Activated CD8-positive, alpha-beta T cell treated with anti-CD3 and anti-CD28 coated beads for 36 hours (primary cell): ENCODE measurements at places on chromosomes 1 and 21.

- no peak for DNase-seq
Observed at GRCh38 chr1:186099336-186100104, 275.5 kb downstream of the TPR start.

DNA sequence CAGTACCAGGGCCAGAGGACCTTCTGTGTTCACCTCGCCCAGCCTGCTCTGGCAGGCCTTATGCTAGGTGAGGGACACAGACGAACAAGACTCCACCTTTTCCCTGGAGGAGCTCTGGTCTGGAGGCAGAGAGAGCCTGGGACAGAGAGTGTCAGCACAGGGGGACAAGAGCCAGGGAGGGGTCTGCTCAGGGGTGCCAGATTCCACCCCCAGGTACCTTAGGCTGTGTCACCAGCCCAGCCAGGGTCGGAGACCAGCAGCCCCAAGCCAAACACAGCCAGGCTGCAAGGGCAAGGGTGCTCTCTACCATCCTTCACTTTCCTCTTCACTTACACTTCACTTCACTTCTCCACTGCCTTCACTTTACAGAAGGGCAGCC lies 4.3 kb upstream of the LRP8 start:
- DNase-seq, result no peak

- no peak for DNase-seq
Observed at GRCh38 chr1:223156343-223156742, 13.3 kb upstream of the TLR5 start.

DNA sequence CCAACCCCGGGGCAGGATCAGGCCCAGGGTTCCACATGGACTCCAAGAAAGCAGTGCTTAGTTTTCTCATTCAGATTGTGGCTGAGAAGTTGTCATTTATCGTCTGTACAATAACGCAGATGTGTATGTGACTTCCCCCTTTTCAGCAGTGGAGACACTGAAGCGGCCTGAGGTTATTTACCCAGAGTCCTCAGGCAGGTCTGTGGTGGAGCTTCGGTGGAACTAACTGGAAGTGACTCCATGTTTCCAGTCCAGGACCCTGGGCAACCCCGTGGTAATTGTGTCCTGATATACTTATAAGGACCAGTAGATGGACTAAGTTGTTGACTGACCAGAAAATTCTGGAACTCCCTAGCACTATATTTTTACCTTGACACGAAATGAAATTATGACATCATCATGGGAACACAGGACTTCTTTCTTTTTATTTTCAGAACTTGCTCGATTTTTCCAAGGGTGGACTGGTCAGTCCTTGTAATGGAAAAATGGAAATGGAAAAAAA lies 1.0 kb upstream of the IER5 start:
- peak; percentile 63 for DNase-seq

DNA sequence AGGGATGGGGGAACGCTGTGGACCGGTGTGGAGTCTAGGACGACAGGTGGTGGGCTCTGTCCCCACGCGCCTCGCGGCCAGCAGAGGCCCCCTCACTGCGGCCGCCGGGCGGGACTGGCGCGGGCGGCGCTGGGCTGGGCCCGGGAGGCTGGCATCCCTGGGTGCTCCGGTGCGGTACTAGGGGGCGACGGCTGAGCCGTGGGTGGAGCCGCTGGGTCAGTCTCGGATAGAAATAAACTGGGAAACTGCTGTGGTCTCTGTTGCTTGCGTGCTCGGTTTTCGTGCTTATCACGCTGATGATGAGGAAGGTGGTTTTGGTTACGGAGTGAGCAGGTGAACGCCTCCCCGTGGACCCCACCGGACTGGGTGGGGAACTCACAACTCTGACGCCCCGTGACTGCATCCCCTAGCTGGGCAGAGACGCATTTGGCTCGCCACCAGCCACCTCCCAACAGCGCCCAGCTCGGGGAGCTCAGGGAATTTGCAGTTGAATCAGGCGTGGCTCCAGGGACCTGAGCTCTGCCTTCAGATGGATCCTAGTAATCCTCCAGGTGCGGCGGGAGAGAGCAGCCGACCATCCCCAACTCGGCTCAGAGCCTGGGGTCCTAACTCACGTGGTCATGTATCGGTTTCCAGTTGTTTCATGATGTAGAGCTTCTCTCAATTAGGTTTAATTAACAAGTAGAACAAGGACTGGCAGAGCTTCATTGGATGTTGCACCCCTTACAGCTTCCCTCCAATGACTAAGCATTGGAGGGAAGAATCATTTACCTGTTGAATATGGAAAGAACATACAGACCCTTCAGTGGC lies 32.1 kb downstream of the HSD17B7 start:
- DNase-seq, result peak; percentile 22

DNA sequence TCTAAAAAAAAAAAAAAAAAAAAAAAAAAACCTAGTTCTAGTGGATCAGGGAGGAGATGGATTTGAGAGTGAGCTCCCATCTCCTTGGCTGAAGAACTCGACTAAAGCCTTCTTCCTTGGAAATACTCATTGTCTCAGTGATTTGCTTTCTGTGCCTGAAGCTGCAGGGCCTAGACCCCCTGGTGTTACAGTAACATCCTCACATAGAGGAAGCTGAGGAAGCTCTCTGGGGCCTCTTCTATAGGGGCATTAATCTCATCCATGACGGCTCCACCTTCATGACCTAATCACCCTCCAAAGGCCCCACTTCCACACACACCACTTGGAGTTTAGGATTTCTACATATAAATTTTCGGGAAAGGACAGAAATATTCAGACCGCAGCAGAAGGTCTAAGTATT lies 95.9 kb upstream of the ETS2 start:
- no peak for DNase-seq

GRCh38 chr1:53475664-53476063 lies 16.5 kb downstream of the DMRTB1 start:
- no peak for DNase-seq

DNA sequence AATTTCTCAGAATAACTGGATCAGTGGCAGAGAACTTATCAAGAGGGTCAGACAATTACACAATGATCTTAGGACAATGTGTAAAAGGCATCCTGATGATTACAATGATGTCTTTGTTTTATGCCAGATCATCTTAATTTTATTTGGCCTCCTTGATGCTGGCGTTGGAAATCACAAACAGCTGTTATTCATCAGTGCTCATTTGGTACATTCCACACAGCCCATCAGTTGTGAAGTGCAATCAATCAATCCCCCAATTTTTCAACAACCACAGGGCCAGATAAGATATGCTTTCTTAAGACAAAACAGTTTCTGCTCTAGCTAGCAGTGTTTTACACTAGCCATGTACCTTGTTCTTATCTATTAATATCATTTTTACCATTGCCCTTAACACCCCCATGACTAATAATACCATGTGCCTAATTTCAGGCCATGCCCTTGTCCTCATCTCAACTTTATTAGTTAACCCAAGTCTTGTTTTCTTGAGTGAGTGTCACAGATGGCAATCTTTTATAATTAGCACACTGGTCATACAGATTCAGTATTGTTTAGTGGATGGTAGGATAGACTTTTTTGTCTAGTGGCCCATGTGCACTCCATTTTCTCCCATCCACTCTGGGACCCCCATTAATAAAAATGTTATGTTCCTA lies 40.8 kb upstream of the COL24A1 start:
- DNase-seq, result no peak

GRCh38 chr1:26627954-26628353 lies 67.9 kb upstream of the ARID1A start:
- DNase-seq, result no peak

GRCh38 chr1:43974443-43975248 lies at the start of gene ATP6V0B:
Gene ATP6V0B (plus strand): TSS chr1:43974960. CDS start chr1:43975041, 81 bp downstream.
- peak; percentile 98 for DNase-seq

DNA sequence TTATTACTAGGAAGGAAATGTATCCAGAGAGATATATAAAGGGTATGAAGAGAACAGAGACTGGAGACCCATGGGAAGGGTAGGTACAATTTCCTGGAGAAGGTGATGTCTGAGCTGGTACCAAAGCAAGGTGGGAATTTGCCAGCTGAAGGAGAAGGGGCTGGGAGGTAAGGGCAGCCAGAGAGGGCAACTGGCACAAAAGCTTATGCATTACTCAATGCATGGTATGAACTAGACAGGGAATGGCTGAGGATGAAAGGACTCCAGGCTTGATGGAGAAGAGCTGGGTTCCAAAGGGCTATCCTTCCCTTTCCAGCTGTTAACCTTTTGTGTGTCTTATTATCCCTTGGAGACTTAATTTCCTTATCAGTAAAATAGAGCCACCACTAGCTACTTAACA lies 113.6 kb upstream of the GADD45A start:
- no peak for DNase-seq

- DNase-seq, result no peak
Observed at GRCh38 chr1:155184835-155185782, 11.5 kb downstream of the TRIM46 start.

DNA sequence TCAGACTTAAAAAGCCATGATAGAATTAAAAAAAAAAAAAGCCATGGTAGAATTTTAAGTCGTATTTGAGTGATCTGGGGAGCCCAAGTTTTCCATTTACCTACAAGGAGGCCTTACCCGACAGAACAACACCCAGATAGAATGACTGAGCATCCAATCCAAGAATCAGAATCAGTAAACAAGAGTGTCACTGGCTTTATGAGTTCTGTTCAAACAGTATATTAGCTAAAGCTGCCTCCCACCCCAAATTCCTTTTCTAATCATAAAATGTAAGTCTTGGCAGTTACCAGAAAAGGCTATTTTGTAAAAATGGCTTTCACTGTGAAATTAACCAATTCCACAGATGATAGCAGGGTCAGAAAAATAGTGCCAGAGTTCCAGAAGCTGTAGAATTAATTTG lies 1.2 kb downstream of the GTF2B start:
- no peak for DNase-seq

GRCh38 chr1:117674521-117675400 lies 68.9 kb downstream of the TENT5C start:
- peak; percentile 72 for DNase-seq

DNA sequence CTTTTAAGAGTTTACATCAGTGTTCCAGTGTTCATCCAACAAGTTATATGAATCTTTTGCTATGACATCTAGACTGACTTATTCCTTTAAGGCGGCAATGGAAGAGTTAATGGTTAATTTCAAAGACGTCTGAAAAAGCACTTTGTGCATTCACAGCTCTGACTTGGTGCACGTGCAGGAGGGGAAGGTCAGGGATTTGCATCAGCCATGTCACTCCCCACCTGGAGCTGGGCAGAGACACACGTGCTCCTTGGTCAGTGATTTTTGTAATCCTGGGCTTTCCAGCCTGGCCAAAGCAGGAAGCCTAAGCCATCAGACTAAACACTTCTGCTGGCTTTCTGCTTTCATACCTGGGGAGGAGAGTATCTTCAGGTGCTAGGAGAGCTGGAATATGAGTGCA lies 96.3 kb downstream of the ST3GAL3 start:
- DNase-seq, result no peak

GRCh38 chr1:212618466-212619210 lies 10.1 kb downstream of the ATF3 start:
- no peak for DNase-seq

- no peak for DNase-seq
Observed at GRCh38 chr1:96309783-96310182, 411.8 kb upstream of the PTBP2 start.

DNA sequence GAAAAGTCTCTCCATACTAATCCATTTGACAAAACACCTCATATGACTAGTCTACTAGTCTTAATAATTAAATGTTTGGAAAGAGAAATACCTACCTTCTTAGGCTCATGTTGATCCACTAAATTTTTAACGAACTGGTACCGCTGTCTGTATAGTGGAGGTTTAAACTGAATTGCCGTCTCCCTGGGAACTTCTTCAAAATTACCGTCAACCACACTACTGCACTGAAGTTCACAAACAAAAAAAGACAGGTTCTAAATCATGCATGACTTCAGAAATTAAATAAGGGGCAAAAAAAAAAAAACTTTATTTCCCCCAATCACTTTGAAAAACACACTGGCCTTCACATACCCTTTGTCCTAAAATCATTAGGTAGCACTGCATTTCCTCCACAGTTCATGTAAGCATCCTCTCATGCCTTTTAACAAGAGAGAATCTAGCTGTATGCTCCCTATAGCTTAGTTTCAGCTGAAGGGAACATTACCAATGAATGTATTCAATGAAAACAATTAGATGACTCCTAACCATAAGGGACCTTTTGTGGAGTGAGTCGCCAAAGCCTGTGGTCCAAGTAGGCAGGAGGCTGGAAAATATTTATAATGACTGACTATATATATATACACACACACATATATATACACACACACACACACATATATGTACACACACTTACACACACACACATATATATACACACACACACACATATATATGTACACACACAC lies 3.4 kb downstream of the HENMT1 start:
- DNase-seq, result peak; percentile 68

GRCh38 chr1:19563324-19564097 lies 78.2 kb upstream of the CAPZB start:
- DNase-seq, result no peak

- DNase-seq, result peak; percentile 91
Observed at GRCh38 chr1:156126630-156127534, 12.4 kb downstream of the LMNA start.

- DNase-seq, result no peak
Observed at GRCh38 chr1:208171616-208172422, 72.4 kb downstream of the PLXNA2 start.

DNA sequence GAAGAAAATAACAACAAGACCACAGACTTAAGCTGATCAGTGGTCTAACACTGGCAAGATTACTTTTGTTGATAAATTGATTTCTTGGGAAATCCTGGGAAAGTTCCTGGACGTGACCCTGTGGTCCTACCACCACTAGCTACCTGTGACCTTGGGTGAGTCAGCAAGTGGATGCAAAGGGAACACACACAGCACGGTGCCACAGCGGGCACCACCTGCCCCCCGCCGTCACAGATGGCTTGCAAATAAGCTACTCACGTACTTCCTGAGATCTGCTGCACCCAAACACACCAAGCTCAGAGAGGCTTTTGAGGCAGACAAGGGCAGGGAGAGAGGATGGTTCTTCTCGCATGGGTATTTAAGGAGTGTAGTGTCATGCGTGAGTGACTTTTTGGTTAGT lies 12.7 kb downstream of the CFAP298 start:
- DNase-seq, result no peak

GRCh38 chr1:158043232-158043631 lies 49.8 kb downstream of the KIRREL1 start:
- no peak for DNase-seq

DNA sequence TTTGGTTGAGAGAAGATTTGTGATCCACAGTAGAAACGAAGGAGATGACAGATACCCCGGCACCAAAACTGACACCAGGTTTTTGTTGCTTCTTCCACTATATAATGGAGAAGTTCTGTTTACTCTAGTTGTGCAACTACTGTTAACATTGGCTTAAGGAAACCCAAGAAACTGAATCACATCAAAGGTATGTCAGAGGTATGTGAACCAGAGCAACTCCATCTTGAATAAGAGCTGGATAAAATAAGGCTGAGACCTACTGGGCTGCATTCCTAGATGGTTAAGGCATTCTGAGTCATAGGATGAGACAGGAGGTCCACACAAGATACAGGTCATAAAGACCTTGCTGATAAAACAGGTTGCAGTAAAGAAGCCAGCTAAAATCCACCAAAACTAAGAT lies 173.7 kb upstream of the CAMK1G start:
- DNase-seq, result no peak
